ENCODE measurements at places on chromosomes 11 and 22.

DNA sequence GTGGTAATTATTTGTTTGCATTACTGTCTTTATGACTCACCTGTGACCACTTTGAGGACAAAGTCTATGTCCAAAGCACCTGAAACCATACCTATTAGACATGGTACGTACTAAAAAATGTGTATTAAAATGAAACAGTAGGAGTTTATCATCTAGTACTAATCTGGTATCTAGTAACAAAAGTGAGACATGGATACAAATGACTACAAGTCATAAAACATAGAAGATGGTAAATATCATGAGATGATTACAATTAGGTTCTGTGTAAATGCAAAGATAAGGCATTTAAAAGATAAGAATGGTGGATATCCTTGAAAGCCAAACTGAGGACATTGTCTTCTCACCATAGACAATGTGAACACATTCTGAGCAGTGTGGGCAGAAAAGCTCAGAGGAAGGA, 113.5 kb upstream of the GUCY1A2 start:
- DNase-seq: no peak

DNA sequence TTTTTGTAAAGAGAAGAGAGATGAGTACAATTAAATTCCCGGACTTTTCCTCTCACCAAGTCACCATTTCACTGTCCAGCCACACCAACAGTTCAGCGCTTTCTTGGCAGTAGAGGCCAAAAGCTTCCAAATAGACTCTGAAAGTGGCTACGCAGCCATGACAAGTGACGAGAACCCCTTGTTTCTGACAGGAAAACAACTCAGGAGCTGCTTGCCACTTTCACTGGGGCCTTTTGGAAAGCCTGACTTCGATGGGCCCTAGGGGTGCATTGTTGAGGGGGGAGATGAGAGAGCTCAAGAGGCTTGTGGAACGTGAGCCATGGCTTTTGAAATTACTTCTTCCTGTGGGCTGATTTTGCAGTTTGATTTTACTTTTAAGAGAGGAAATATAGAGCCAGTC, 422.1 kb upstream of the FAT3 start:
- no peak for DNase-seq

GRCh38 chr22:20418211-20418788, 19.3 kb downstream of the SCARF2 start:
- DNase-seq: peak; percentile 80

- DNase-seq: no peak
These were observed 15.1 kb downstream of the APOL6 start for GRCh38 chr22:35663371-35663770.

- no peak for DNase-seq
These were observed 33.5 kb upstream of the LIN7C start for GRCh38 chr11:27540051-27540450.

GRCh38 chr22:45006111-45006963, 3.5 kb downstream of the PHF21B start:
- no peak for DNase-seq

GRCh38 chr11:25928076-25928475, 403.9 kb upstream of the ANO3 start:
- no peak for DNase-seq

DNA sequence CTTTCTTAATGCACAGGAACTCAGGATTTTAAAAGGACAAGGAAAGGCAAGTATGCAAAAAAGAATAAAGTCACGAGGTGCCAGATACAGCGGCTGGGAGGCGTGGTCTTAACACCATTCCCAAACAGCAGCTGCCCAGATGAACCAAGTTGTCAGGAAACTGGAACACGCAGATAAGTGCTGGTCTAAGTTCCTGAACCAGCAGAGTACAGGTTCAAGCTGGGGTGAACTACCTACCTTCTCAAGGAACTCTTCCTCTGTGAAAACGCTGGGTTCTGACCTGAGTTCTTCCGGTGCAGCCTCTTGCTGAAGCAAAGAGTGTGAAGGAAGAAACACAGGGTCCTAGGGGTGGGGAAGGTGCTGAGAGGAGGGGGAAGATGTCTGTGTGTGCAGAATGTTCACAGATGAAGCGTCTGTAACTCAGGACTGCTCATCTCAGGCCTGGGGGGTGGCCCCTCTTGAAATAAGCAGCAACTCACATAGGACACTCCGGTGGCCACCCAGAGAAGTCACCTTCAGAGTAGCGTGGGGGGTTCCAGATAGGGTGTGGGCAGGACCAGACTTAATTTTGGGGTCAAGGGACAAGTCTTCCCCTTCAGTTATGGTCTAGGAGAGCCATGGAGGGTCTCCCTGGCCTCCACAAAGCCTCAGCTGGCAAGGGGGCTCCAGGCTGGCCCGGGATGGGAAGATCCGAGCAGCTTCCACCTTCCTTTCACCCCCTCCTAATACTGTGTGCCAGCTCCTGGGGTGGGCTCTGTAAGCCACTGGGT, 3.2 kb downstream of the TPST2 start:
- peak; percentile 64 for DNase-seq

DNA sequence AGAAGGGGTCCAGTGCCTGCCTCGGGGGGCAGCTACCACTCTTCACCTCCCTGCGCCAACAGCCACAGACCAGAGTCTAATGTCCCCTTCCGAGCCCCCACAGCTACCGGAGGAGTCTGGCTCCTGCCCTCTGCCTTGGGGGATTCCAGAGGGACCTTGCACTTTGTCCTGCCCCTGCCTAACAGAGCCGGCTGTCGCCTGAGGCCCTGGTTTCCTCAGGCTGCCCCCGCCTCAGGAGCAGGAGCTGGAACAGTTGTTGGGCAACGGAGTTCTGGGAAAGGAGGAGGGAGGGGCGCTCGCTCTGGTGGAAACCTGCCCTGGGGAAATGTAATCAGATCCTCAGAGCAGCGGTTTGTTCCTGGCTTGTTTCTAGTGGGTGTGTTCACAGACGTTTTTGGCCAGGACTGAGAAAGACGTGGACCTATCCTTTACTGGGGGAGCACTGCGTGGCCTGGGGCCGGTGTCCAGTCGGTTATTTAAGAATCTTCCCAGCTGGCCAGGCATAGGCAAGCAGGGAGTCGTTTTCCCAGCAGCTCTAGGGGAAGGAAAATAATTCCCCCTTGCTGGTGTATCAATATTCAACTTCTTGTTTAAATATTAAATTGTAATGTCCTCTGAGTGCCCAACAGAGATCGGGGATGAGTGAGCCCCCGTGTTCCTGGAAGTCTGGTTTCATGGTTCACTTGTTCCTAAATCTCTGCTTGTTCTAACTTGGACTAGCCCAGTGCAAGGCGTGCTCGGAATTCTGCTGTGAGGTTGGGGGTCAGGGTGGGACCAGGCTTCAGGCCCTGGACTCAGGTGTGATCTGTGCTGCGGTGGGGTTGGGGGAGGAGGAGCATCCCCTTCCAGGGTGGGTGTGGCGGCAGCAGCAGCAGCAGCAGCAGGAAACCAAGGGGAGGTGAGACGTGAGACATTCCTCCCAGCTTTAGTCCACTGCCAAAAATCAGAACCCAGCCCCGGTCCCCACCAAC, 32.1 kb downstream of the A4GALT start:
- no peak for DNase-seq

- DNase-seq: no peak
These were observed 162.3 kb downstream of the C11orf87 start for GRCh38 chr11:109584001-109584972.

- peak; percentile 80 for DNase-seq
These were observed 86.3 kb downstream of the CCDC83 start for GRCh38 chr11:85941380-85941973.

DNA sequence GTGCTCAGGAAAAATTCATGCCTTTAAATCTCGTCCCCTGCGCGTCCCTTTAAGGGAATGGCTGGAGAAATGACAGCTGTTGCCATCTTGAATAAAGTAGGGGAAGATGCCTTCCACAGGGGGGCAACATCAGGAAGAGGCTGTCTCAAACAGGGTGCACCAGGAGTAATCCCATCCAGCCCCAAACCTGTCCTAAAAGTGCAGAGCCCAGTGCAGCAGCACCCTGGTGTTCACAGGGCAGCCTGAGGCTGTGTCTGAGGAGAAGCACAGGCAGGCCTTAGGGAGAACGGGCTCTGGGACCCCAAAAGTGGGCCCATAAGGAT, 10.8 kb upstream of the C11orf96 start:
- DNase-seq: no peak

DNA sequence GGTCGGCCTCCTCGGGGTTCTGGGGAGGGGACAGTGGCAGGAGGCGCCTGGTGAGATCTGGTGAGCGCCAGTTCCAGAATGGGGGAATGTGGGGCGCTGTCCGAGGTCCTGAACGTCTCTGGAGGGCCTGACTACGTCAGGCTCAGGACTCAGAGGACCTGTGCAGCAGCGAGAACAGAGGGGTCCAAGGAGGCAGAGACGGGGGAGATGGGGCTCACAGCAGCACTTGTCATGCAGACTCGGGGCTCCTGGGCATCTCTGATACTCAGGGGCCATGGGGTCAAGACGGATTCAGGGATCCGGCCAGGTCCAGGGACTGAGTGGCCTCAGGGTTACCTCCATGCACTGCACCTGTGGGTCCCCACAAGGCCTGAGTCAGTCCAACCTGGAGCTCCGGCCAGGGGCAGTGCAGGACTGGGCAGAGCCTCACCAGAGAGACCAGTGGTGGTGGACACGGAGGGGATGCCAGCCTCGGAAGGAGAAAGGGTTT, 92.2 kb downstream of the BRD1 start:
- DNase-seq: peak; percentile 53

GRCh38 chr11:61709572-61709971, 29.4 kb downstream of the DAGLA start:
- no peak for DNase-seq

GRCh38 chr22:21661991-21662390, 3.8 kb upstream of the PPIL2 start:
- no peak for DNase-seq

DNA sequence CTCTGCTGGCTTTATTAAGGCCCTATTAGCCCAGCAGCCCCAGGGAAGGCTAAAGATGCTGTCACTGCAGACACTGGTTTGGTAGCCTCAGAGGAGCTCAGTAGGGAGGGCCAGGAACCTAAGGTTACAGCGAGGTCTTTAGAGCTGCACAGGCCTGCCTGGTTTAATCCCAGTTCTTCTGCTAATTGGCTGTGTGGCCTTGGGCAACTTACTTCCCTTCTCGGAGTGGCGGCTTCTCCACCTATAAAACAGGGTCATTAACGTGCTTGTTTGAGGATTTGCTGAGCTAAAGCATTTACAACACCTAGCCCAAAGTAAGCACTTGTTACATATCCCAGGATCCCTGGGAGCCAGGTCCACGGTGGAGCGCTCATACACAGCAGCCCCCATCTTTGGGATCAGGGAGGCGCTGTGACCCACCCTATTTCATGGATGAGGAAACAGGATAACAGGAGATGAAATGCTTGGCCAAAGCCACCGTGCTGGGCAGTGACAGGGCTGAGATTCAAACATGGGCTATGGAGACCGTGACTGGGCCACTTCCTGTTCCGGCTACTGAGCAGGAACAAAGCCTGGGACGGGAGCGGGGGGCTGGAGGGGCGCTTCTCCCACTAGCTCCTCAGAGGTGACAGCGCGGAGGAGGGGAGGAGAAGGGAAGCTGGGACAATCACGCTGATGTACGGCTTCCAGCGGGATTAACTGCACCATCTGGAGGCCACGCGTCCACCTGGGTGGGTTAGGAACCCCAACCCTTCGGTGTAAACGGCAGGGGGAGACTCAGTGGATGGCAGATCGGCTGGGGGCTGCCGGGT, 61.5 kb downstream of the IGLL1 start:
- DNase-seq: no peak

DNA sequence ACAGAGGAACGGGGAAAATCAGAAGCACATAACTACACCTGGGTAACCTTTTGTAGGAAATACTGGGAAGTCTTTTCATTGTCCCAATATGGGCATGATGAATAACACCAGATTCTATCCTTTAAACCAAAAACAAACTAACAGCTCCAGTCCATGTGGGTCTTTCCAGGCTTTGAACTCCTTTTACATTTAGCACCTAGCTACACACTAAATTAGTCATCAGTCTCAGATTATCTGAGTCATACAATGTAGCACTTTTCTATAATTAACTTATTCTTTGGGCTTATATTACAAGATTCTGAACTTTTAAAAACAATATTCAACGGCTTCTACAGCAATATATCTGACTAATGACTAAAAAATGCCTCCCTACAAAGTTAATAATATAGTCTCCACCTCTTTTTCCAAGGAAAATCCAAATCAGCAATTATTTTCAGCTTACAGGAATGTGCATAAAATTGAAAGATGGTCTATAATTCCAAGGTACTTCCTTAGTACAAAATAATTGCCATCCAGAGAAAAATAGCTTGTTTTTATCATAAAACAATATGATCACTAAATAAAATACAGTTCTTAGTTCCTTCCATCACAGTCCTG, 26.3 kb downstream of the STK33 start:
- DNase-seq: no peak

GRCh38 chr22:30883586-30884145, 84.9 kb downstream of the MORC2 start:
- no peak for DNase-seq

GRCh38 chr11:80816966-80817365, 1376.1 kb upstream of the TENM4 start:
- no peak for DNase-seq

- peak; percentile 46 for DNase-seq
These were observed 786 bp downstream of the CAPN1 start for GRCh38 chr11:65182258-65183170.

DNA sequence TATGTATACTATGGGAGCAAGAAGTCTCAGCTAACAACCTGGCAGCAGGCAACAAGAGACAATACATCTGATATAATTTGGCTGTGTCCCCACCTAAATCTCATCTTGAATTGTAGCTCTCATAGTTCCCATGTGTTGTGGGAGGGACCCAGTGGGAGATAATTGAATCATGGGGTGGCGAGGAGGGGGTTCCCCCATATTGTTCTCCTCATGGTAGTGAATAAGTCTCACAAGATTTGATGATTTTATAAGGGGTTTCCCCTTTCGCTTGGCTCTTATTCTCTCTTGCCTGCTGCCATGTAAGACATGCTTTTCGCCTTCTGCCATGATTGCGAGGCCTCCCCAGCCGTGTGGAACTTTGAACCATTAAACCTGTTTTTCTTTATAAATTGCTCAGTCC, 6.2 kb downstream of the DNAJC24 start:
- DNase-seq: no peak

DNA sequence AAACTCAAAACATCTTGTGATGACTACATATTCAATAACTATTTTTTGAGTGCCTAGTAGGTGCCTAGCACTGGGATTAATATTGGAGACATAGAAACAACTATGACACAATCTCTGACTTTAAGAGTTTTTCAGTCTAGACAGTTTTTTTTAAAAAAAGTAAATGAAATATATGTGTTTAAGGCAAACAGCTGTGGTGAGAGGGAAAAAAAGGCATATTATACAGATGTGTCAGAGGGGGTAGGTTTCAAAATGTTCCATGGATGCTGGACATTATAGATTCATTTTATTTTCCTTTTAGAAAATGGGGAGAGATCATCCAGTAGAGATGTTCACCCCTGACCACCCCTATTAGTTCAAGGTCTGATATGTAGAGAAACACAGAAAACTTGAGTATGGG, 90.8 kb downstream of the LUZP2 start:
- DNase-seq: no peak

- no peak for DNase-seq
These were observed 631.4 kb upstream of the LUZP2 start for GRCh38 chr11:23865341-23865975.

GRCh38 chr11:32829680-32830412, at the start of gene PRRG4:
TSS of gene PRRG4 (plus strand) at chr11:32829927. CDS start at chr11:32830530, 603 bp downstream.
- peak; percentile 87 for DNase-seq
